ENCODE measurements at places on chromosomes 4 and X.

DNA sequence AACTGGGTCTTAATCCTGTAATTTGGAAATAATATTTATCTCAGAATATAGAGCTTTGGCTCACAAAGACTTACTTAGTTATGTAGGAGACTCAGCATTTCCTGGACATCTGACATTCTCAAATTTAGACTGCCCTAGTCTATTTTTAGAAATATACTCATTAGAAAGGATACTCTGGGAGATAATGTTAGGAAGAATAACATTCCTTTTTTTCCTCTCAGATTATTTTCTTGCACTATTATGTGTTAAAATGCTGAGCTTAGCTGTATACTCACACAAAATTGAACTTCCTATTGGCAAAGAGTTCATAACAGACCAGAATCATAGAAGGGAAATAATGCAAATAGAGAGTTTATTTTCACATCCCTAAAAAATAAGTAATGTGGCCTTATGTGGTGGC lies 1424.9 kb upstream of the PCDH7 start:
- no peak for DNase-seq

- DNase-seq = no peak
Observed at GRCh38 chr4:53545942-53546581, 45.2 kb downstream of the LNX1 start.

GRCh38 chrX:123927845-123928244 lies 33.7 kb upstream of the STAG2 start:
- DNase-seq = no peak

DNA sequence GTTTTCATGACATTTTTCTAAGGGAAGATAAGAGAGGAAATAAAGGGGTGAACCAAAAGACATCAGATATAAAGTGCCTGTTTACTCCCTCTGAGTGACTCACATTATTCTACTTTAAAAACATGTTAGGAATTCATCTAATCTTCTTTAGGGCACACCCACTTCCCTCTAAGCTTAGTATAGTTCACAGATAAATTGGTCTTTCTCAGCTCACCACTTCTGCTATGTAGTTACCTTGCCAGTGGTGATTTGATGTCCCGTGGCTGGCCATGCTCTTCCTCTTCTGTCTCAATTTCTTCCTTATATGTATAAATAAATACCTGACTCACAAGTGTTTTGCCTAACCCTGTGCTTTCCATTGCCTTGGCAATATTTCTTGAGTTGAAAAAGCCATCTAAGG lies 96.8 kb downstream of the PDLIM5 start:
- DNase-seq = no peak

- no peak for DNase-seq
Observed at GRCh38 chr4:15930314-15930713, 8.2 kb downstream of the FGFBP1 start.

GRCh38 chr4:1658146-1658545 lies 26.0 kb downstream of the FAM53A start:
- no peak for DNase-seq

DNA sequence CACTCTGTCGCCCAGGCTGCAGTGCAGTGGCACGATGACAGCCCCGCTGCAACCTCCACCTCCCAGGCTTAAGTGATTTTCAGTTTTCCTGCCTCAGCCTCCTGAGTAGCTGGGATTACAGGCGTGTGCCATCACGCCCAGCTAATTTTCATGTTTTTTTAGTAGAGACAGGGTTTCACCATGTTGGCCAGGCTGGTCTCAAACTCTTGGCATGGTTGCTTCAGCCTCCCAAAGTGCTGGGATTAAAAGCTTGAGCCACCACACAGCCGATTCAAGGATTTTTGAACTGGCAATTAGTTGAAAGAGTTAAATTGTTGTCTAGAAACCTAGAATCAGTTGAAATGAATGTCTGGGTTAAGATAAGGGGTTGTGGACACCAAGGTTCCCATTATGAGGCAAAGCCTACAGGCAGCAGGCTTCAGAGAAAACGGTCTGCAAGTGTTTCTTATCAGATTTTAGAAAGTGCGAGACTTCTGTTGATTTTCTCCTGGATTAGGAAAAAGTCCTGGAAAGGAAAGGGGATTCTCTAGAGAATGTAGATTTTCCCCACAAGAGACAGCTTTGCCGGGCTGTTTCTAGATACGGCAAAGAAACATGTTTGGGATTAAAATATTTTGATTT lies 8.3 kb upstream of the CCNI start:
- DNase-seq = no peak

DNA sequence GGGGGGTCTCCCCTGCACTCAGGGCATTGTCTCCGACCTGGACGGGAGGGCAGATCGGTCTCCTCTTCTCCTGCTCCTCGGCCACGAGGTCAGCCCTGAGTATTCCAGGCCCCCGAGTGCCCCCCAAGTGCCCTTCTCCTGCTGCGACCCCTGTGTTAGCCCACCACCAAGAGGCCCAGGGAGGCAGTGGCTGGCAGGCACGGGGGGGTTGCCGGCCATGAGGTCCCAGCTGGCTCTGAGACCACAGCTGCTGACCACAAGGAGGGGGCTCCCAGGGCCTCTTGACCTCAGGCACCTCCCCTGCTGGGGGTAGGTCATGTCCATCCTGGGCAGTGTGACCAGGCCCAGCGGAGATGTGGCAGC lies 186.1 kb upstream of the PSAPL1 start:
- no peak for DNase-seq
